Stimulated activated CD4-positive, alpha-beta T cell treated with anti-CD3 and anti-CD28 coated beads, Interleukin-12 subunit alpha, Interleukin-12 subunit beta, amount 100 ng/mL, for 24 hours (primary cell): ENCODE measurements at places on chromosomes 1 and 21.

DNA sequence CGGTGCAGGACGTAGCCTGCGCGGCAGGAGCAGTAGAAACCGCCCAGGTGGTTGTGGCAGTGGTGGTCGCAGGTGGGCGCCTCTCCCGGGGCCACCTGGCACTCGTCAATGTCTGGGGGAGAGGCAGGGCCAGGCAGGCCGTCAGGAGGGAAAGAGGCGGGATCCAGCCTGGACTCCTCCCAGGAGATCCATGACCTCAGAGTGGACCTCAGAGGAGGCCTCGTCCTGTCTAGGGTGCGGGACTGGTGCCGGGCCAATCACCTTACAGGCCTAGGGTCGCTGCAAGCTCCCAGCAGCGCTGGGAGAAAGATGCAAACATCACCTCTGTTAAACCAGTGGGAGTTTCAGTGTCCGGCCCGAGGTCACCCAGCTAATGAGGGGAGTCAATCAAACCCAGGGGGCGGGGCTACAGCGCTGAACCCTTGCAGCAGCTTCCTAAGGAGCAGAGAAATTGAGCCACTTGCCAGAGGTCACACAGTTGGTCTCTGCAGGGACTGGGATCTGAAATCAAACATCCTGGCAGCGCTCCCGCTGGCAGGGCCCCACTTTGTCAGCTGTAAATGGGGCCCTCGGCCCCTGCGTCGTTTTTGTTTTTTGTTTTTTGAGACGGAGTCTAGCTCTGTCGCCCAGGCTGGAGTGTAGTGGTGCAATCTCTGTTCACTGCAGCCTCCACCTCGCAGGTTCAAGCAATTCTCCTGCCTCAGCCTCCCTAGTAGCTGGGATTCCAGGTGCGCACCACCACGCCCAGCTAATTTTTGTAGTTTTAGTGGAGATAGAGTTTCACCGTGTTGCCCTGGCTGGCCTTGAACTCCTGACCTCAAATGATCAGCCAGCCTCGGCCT, 1.4 kb downstream of the MASP2 start:
- DNase-seq: no peak

DNA sequence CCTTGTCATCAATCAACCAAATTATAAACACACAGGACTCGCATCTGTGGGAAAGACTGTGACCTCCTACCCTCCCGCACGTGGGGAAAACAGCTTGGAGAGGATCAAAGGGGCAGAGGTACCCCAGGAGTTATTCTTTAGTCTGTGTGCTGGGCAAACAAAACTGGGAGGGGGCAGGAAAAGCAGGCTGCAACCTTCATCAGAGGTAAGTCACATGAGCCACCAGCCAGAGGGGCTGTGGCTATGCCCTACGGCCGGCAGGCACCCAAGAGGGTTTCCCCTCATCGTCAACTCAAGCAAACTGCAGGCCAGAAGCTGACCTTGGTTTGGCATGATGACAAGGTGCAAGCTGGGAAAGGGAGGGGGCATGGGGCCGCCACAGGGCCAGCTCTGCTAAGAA, 12.5 kb downstream of the SMIM12 start:
- no peak for DNase-seq

GRCh38 chr1:98055457-98055856, 134.6 kb upstream of the DPYD start:
- no peak for DNase-seq

DNA sequence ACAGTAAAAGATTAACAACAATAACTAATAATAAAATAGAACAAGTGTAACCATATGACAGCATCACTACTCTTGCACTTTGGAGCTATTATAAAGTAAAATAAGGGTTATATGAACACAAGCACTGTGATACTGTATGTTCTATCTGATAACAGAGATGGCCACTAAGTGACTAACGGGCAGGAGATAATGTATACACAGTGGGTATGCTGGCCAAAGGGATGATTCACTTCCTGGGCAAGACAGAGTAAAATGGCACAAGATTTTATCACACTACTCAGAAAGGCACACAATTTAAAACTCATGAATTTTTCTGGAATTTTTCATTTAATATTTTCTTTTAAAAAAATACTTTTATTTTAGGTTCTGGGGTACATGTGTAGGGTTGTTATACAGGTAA, 12.3 kb downstream of the SLC9C2 start:
- no peak for DNase-seq

DNA sequence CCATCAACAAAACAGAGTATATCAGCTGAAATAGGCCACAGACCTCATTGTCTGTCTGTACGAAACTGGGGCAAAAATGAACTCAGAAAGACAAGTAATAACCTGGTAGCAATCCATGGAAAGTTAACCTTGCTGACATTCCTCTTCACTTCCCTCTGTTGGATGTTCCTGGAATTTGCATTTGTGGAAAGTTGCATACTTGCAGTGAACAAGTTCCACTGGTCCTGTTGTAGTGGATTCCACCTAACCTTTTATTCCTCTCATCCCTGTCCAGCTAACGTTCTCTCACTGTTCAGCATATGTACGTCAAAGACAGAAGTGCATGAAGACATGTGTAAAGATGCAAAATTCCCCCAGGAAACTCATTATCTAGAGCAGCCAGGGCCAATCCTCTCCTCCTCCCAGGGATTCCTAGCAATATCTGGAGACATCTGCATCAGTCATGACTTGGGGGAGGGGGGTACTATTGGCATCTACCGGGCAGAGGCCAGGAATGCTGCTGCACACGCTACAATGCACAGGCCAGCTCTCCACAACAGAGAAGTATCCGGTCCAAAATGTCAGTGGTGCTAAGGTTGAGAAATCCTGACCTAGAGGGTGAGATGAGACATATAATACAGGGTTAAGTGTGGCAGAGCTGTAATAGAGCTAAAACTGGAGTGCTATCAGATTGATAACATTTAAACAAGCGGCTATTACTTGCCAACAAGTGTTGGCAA, 8.2 kb downstream of the LPAR3 start:
- DNase-seq: no peak

DNA sequence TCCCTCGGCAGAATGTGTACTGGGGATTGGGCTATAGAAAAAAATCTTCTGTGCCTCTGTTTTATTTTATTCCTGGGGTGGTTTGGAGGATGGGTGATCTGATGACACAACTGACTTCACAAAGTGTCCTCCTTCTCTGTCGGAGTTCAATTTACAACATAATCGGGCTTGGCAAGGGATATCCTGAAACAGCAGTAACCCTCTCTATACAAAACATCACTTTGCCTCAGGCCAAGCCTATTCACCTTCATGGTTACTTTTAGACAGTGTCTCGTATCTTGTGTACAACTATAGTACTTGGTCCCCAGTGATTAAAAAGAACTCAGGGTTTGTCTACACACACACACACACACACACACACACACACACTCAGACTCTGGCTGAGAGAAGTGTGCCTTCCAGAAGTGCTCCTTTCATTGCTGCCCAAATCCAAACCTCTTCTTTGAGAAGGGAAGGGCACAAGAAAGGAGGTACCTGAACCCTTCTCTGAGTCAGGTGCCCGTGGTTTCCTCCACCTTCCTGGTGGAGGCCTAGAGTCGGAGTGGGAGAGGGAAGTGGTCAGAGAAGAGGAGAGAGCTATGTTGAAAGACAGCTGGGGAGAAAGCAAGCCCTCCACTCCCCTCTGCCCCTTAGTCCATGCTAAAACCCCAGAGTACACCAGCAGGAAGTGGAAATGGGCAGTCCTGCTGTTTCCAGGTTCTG, 62.4 kb upstream of the POU2F1 start:
- no peak for DNase-seq

GRCh38 chr1:82258887-82259286, 458.2 kb downstream of the ADGRL2 start:
- no peak for DNase-seq

- DNase-seq: no peak
Measured at GRCh38 chr1:54335011-54335754, 71.0 kb downstream of the SSBP3 start.

DNA sequence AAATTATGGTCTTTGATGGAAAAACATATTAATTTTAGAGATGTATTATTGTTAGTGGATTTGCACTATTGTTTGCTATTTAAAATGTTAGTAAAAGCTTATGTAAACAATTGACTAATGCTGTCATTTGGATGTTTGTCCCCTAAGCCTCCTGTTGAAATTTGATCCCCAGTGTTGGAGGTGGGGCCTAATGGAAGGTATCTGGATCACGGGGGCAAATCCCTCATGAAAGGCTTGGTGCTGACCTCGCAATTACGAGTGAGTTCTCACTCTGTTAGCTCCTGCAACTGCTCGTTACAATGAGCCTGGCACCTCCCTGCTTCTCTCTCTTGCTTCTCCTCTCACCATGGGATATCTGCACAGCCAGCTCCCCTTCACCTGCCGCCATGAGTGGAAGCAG, 14.3 kb downstream of the TMEM35B start:
- DNase-seq: no peak

GRCh38 chr1:10228528-10228927, 18.2 kb downstream of the KIF1B start:
- no peak for DNase-seq
